ENCODE measurements at places on chromosomes 4 and X. TPM values are rescaled to one million over a fixed set of nuclear protein-coding genes. Genes with fewer than 3 reads are reported as not detected.

The SNCA gene
- total RNA-seq = 6.8 TPM

The TENT5D gene
- under 0.01 TPM for total RNA-seq

The HCCS gene
- total RNA-seq = 22.0 TPM

The TRIM60 gene
- total RNA-seq = not detected

The CRMP1 gene
- total RNA-seq = 0.33 TPM

The SLC25A14 gene
- 8.0 TPM for total RNA-seq

The LGI2 gene
- under 0.01 TPM for total RNA-seq

The LRP2BP gene
- total RNA-seq = 0.51 TPM

Measured in fibroblast of lung (primary cell).